Parietal lobe (tissue), 2 donors: ENCODE measurements at places on chromosomes 13 and 19. TPM values are rescaled to one million over a fixed set of nuclear protein-coding genes. Genes with fewer than 3 reads are reported as not detected.

PCDH9 gene
- total RNA-seq = 126 TPM

SYNE4 gene
- 0.63 TPM for total RNA-seq

URAD gene
- total RNA-seq = not detected

GIPR gene
- total RNA-seq = 0.31 TPM

ZNF433 gene
- 26.3 TPM for total RNA-seq

THSD8 gene
- total RNA-seq = not detected

CD70 gene
- not detected for total RNA-seq

PRODH2 gene
- not detected for total RNA-seq

LILRB3 gene
- total RNA-seq = not detected

KLK14 gene
- 0.63 TPM for total RNA-seq

ZNF611 gene
- 57.6 TPM for total RNA-seq

LGALS14 gene
- not detected for total RNA-seq

TPT1 gene
- 1,320 TPM for total RNA-seq

PTPRH gene
- not detected for total RNA-seq

C2CD4C gene
- total RNA-seq = 14.7 TPM

TMEM238 gene
- not detected for total RNA-seq

ZNF526 gene
- total RNA-seq = 6.9 TPM

TSHZ3 gene
- total RNA-seq = 17.8 TPM

ZNF835 gene
- 11.0 TPM for total RNA-seq

ARHGAP45 gene
- 2.8 TPM for total RNA-seq

FAM124A gene
- 23.2 TPM for total RNA-seq

PSG11 gene
- not detected for total RNA-seq

KLK5 gene
- not detected for total RNA-seq

SYCN gene
- not detected for total RNA-seq

ZNF682 gene
- total RNA-seq = 25.0 TPM

C5AR1 gene
- 0.31 TPM for total RNA-seq

TNNI3 gene
- total RNA-seq = 0.94 TPM

GJB6 gene
- 1.3 TPM for total RNA-seq

YJU2 gene
- total RNA-seq = 19.1 TPM

ZNF625 gene
- total RNA-seq = 26.6 TPM

C1QTNF9B gene
- total RNA-seq = not detected

CCDC194 gene
- not detected for total RNA-seq

OXGR1 gene
- 0.31 TPM for total RNA-seq

TMPRSS9 gene
- total RNA-seq = 0.63 TPM

FARP1 gene
- total RNA-seq = 200 TPM

METTL21C gene
- total RNA-seq = not detected

PPM1N gene
- total RNA-seq = 0.94 TPM

PGLYRP2 gene
- not detected for total RNA-seq
